ENCODE measurements at places on chromosomes 4 and X.

GRCh38 chrX:39117101-39117500 lies 315.8 kb downstream of the MID1IP1 start:
- DNase-seq, result no peak

DNA sequence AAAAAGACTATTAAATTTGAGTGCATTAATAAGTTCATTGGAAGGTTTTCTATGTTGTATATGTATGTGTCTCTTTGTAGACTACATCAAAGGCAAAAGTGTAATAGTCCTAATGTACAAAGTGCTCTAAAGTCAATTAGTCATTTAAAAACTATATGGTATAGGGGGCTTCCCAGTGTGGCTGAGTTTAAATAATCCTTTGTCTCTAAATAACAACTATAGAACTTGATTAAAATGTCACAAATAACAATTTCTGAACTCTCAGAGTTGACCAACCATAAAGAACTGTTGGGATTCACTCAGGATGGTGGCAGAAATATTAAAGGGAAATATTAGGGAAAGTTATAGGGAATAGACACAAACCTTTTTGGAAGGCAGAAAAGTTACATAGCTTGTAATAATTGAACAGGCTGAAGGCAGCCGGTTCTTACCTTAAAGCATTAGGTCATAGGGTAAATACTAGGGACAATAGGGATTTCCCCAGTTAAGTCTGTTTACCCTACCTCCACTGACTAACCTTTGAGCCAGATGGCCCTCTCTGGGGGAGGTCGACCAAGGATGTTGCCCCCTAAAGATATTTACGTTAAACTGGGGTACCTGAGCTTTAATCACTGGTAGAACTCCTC lies 1054.2 kb downstream of the ARAP2 start:
- no peak for DNase-seq

GRCh38 chr4:159266981-159267868 lies 164.3 kb downstream of the RAPGEF2 start:
- no peak for DNase-seq

DNA sequence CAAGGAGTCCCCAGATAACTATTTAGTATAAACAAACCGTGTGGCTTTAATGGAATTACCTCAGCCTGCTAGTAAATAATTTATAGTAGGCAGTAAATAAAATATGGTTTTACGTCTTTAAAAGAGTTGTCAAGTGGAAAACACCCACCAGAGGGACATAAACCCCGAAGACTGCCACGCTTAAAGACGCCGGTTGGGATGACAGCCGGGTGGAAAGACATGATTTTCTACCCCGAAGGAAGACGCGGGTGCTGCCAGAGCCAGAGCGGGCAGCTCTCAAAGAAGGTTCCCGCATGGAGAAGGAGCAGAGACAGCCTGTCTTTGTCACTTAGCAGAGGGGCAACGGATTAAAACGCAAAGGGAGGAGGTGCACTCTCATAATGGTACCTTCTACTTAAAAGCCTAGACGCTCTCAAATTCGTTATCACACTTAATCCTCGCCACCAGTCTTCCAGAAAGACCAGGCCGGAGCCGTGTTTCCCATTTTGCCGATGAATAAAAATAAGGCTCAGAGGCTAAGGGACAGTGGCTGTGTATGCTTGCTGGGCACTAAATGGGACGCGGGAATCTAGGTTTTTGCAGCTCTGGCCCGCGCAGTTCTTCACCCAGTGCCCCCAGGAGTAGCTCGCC lies 140.5 kb upstream of the ZIC3 start:
- no peak for DNase-seq

DNA sequence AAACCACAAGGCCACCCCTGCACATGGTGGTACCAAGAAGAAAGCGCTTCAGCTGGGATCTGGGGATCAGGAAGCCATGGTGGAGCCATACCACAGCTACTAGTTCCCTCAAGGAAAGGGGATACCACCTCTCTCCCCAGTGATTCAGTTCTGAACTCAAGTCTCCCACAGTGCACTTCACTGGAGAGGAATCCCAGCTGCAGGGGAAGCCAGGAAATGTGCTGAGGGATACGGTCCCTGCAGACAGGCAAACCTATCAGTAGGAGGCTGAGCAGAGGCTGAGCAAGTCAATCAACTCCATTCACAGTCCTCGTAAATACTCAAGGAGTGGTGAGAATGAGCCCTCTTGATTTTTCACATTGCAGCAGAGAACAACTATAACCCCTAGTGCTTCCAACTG lies 11.0 kb downstream of the TMEM192 start:
- DNase-seq, result no peak

- no peak for DNase-seq
These were observed 40.5 kb downstream of the SETD7 start for GRCh38 chr4:139515531-139515958.

DNA sequence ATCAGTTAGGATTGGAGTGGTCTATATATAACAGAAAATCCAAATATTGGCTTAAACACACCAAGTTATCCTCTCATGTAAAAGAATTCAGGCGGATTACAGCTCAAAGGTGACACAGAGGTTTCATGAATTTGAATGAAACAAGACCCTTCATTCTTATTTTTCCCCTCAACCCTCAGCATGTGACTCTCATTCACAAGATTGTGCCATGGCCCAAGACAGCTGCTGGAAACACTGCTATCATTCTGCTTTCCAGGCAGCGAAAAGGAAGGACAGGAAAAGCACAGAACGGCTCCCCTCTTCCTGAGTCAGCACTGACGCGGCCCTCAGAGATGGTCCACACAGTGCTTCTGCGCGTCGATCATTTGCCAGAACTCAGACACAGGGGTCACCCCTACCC lies 891.0 kb upstream of the FRG1 start:
- DNase-seq, result no peak
